ENCODE measurements at places on chromosomes 7 and 10.

GRCh38 chr7:147803151-147803550, 787.4 kb upstream of the C7orf33 start:
- no peak for DNase-seq

DNA sequence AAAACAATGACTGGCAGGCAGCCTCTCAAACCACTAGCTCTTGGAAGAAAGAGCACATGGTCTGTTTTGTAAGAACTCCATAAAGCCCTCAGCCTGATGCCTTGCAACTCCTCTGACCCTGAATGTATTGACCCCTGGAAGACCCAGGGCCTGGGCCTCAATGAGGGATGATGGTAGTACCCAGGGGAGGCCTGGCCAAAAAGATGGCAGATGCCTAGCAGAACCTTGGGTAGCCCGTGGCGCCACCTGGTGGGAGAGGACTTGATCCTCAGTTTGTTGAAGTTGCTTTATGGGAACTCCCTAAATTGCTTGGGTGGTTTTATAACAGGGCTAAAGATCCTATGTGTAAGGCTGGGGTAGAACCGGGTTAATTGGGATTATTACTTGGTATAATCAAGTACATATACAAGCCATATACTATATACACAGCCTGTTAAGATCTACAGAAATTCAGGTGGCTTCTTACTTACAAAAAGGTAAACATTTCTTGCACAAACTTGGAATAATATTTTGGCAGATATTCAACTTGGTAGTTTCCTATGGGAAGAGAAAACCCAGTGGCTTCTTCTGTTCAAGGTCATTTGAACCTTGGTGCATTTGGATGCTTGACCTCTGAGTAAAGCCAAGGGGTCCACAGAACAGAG, 95.8 kb upstream of the CACUL1 start:
- DNase-seq: peak; percentile 91

GRCh38 chr10:95214793-95215192, 20.8 kb downstream of the ACSM6 start:
- DNase-seq: no peak

- no peak for DNase-seq
Observed at GRCh38 chr10:132627666-132628531, 90.3 kb downstream of the INPP5A start.

DNA sequence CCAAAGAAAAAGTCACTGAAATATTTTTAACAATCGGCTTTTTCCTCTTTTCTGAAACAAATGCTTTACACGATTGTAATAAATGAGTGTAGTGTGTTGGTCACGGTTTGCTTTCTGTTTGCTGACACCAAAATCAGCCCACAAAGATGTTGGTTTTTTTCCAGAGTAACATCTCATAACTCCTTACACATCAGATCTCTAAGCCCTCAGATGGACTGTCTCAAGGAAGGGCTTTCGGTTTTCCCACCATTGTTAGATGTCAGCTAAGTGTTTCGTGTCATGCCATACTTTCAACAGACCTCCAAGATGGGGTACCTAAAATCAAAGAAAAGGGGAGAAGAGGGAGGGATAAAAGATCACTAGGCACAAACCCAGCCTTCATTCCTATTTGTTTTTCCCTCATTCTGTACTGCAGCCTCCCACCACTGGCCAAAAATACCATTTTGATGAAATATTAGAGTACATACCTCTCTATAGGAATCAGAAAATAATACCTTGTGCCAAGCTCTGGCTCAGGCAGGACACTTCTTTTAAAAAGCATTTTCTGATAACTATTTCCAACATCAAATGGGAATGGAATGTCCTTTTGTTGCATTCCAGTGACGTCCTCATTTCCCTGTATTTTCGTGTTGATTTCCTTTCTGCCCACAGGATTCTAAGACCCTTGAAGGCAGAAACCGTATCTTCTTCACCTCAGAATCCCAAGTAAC, 159.1 kb downstream of the DGKI start:
- no peak for DNase-seq

DNA sequence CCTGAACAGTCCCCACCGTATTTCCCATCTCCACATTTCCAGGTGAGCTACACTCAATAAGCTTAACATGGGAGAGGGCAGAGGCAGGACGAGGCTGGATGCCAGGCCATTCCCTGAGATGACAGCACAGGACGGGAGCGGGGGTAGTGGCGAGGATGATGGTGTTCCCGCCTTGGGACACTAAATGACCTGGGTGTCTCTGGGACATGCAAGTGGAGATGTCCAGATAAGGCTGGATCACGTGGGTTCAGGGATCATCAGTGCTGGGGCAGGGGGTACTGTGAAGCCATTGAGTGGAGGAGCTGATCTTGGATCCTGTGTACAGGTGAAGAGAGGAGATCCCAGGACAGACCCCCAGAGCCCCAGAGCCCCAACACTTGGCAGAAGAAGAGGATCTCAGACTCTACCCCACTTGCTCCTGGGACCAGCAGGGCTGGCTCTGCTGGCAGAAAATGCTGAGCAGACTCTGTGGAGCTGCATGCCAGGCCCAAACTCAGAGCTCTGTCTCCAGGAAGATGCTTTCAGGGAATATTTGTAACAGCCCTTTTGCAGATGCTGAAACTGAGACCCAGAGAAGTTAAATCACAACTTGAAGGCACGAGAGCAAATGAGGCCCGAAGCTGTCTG, 29.7 kb upstream of the HSPA12A start:
- DNase-seq: no peak

GRCh38 chr7:16026253-16027020, 340.0 kb upstream of the MEOX2 start:
- no peak for DNase-seq

- no peak for DNase-seq
Observed at GRCh38 chr10:125980521-125981035, 84.2 kb downstream of the FANK1 start.

- DNase-seq: no peak
Observed at GRCh38 chr7:69819333-69819705, 221.0 kb downstream of the AUTS2 start.

- no peak for DNase-seq
Observed at GRCh38 chr10:20670579-20670978, 226.5 kb downstream of the NEBL start.

GRCh38 chr10:11208908-11209829, 191.5 kb downstream of the CELF2 start:
- DNase-seq: peak; percentile 57

DNA sequence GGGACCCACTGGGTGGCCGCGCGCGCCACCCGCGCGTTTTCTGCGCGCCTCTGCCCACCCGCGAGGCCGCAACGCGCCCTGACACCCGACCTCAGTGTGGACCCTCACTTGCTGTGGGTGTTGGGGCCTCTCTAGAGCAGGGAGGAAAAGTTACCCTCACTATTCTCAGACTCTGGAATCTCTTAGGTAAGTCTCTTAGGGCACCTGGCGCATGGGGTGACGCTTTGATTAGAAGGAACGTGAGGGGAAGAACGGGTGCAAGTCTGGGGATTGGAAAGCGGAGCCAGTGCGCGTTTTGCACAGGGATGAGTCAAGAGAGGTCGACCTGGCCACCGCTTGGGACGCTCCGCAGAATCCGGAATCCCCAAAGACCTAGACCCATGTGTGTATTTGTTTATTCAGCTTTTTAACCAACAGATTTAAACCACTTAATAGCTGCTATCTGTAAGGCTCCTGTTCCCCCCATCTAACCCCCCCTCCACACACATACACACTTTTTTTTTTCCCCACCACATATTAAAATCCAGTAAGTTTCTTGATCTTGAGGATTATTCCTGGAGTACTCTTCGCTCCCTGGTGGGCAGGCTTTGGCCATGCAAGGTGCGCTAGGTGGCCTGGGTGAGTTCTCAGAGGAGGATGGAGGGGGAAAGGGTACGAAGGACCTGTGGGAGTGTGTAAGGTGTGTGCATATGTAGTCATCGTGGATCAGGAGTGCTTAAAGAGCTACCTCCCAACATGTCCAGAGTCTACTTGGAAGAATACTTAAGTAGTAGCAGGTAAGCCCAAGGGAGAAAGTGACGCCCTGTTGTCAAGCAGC, 169.1 kb upstream of the PPP1R3A start:
- DNase-seq: no peak

DNA sequence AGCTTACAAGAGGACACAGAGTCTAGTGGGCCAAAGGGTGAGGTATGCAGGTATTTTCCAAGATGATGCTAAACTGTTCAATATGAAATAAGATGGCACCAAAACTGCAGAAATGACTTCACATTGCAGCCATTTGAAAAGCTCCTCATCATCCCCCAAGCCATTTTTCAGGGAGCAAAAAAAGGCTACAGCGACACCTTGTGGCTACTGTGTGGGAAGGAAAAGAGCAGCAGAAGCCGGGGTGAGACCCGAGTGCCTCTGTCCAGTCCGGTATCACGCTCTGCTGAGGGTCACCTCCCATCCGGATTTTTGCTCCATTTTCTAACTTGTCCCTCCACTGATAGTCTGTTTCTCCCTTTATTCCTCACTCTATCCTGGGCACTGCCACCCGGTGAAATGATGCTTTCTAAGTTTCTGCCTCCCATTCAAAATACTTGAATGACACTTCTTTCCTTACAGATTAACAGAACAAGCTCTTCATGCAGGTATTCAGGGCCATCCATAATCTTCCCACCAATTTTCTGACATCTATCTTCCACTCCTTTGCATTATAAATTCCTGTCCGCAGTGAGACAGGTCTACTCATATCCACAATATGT, 220.2 kb downstream of the DGKI start:
- peak; percentile 60 for DNase-seq

DNA sequence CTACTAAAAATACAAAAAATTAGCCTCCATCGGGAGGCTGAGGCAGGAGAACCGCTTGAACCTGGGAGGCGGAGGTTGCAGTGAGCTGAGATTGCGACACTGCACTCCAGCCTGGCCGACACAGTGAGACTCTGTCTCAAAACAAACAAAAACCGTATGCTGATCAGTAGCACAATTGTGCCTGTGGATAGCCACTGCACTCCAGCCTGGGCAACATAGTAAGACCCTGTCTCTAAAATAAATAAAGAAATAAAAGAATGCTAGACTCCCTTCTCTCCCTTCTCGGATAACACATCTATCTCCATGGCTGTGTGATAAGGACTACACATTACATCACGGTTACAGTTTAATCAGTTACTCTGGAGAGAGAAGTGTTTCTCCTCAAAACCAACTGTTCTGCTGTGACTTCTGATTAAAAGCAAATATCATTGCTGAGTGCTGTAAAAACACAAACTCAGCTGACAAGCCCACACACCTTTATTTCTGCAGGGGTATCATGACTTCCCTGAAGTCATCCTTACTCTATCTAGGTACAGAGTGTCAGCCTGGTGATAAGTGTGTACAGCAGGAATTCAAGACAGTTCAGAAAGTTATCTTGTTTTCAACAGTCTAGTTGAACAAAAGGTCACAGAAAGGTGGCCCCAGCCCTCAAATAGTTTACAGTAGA, 5.3 kb upstream of the ARHGAP19 start:
- no peak for DNase-seq

GRCh38 chr7:3063016-3063753, 19.5 kb upstream of the CARD11 start:
- peak; percentile 89 for DNase-seq

DNA sequence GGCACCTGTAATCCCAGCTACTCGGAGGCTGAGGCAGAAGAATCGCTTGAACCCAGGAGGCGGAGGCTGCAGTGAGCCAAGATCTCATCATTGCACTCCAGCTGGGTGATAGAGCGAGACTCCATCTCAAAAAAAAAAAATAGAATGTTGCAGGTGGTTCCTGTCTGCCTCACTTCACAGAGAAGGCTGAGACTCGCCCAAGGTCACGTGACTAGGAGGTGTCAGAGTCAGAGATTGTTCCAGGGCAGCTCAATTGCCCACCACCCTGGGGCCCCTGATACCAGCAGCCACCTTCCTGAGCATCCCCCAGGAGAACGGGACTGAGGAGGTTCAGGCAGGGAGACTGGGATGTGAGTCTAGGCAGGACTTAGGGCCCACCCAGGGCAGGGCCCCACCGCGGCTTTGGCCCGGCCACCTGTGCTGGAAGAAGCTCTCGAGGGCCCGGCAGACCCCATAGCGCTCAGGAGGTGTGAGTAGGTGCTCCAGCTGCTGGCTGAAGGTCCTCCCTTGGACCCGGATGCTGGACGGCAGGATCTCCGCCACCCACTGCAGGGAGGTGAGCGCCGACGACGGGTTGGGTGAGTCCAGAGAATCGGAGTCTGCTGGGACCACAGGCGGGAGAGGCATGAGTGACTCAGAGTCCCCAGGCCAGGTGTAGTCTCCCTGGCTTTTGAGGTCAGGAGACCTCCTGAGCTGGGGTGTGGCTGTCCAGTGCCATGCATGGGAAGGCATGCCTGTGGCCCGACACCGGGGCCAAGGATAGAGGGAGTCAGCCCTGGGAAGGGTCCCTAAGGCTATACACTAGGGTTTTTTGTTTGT, 30.9 kb downstream of the GRID2IP start:
- DNase-seq: no peak

DNA sequence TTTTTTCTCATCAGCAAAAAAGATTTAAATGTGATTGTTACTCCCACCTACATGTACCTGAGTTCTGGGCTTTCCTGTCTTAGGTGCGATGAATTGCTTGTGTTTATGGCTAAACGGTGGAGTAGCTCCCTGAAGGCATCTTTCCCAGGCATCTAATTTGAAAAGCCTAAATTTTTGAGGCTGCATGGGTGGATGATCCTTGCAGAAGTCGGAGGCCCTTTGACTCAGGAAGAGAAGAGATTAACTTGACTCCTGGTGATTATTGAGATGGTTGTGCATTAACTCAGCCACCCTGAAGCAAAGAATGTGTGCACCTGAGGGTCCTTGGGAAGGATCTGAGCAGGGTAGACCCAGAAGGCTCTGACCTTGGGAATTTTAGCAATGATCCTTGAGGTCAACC, 155.6 kb upstream of the SEMA3C start:
- no peak for DNase-seq

DNA sequence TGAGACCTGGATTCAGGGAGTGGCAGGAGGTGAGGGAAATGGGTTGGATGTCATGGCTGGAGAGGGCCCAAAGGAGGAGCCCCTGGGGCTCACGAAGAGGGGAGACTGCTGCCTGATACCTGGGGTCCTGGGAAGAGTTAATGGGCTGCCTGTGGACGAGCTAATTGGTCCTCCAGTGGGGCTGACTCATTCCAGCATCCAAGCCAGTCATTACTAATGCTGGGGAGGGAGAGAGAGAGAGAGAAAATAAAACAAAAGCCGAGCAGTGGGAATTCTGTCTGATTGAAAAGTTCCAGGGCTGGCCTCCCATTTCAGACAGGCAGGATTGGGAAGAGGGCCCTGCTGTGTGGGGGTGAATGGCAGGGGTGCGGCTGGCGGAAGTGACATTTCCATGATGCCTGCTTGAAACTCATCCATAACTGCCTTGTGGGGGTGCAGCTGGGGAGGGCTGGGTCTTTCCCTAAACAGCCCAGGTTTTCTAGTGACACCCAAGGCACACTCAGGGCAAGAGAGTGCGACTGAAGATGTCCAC, 297.8 kb downstream of the RPS24 start:
- DNase-seq: no peak

DNA sequence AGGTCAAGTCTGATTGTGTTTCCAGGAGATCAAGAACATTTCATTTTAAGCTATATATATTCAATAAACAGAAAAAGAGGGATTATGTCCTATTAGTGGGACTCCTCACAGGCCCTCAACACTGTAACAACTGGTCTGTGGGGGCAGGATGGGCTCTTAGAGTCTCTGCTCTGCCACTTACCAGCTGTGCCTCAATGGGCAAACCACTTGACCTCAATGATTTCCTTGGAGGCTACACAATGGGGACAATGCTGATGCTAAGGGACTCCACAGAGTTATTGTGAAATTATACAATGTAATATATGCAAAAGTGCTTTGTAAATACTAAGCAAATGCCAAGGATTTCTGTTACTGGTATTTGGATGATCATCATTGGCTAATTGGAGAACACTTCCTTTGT, 33.2 kb upstream of the MXI1 start:
- no peak for DNase-seq

Data from activated CD4-positive, alpha-beta T cell treated with anti-CD3 and anti-CD28 coated beads for 48 hours (primary cell).